ENCODE measurements at places on chromosomes 6 and 20.

GRCh38 chr6:70414813-70415212, 1.5 kb downstream of the FAM135A start:
- peak; percentile 36 for DNase-seq

DNA sequence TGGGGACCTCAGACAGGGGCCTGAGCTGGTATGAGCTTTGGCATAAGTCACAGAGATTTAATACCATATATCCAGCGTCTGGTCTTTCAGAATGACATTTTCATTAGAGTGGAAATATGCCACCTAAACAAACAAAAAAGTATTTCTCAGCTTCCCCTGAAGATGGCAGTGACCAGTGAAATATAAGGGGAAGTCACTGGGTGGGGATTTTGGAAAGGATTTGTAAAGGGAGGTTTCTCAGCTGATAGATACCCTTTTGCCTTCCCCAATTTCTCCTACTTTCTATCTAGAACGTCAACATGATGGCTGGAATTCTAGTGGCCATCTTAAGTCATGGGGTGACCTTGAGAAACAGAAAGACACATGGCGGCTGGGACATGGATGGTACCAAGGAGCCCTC, 137.7 kb upstream of the LRFN2 start:
- no peak for DNase-seq

DNA sequence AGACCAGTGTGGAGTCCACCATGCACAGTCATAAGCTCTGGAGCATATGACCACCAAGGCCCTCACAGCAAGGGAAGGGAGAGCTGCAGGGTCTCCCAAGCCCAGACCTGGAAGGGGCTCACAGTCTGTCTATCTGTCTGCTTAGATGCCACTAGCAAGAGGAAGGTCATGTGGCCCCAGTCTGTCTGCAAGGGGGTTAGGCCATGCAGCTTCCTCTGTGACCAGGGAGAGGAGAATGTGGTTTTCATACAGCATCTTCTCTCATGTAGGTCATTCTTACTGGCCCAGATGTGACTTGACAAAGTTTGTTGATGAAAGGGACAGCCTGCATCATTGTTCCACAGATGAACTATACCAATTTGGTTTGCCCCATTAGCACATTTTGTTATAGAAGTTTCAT, 260.8 kb downstream of the FARS2 start:
- DNase-seq: peak; percentile 1

- peak; percentile 38 for DNase-seq
Measured at GRCh38 chr6:27837625-27838057, 74.6 kb downstream of the OR2B2 start.

DNA sequence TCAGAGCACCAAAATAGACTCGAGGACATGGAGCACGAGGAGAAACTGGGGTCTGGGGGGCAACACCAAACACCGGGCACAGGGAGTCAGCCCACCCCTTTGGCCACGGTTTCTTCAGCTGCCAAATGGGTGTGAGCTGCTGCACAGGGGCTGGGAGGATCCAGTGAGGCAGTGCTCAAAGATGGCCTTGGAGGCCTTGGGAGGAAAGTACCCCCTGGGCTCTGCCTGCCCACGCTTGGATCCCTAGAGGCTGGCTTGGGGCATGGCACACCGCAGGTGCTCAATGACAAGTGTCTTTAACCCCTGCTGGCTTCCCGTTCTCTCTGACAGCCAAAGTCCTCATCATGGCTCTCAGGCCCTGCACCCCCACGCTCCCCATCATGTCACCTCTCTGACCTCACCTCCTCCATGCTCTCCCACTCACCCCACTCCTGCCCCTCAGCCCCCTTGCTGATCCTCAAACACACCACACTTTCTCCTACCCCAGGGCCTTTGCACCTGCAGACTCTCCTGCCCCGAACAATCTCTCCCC, 190.3 kb downstream of the ANKRD60 start:
- DNase-seq: no peak

- DNase-seq: no peak
Measured at GRCh38 chr6:127147534-127147933, 29.1 kb downstream of the RSPO3 start.

GRCh38 chr6:159134701-159135364, 34.4 kb upstream of the FNDC1 start:
- DNase-seq: peak; percentile 83

GRCh38 chr20:56516631-56517030, 7.9 kb upstream of the FAM209A start:
- no peak for DNase-seq

- no peak for DNase-seq
Measured at GRCh38 chr20:62918147-62918546, 8.2 kb downstream of the DIDO1 start.

- no peak for DNase-seq
Measured at GRCh38 chr6:159378411-159379328, 209.5 kb downstream of the FNDC1 start.

- no peak for DNase-seq
Measured at GRCh38 chr6:142927904-142928303, 17.1 kb downstream of the HIVEP2 start.

DNA sequence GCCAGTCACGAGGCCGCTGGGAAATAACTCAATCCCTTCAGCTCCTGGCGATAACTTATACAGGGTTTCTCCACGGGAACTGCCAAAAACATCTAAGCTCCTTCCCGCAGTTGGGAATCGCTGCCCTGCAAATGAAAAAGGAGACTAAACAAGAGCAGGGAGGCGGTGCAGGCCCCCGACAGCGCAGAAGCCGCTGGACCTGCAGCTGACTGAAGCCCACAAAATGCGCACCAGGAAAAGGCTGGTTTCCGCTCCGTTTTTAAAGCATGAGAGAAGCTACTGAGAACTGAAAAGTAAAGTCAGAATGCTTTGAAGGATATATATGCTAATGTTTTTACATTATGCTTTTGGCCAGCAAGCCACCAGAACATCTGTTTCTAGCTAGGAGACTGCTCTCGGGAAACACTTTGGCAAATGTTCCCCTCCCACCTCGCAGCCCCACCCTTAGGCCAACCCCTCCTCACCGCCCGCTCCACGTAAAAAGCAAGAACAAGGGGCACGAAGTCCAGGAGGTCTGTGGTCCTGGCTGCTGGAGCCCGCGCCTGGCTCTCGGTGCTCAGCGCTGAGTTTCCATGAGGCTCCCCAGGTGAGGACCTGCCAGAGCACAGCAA, 90.5 kb downstream of the SOD2 start:
- no peak for DNase-seq

DNA sequence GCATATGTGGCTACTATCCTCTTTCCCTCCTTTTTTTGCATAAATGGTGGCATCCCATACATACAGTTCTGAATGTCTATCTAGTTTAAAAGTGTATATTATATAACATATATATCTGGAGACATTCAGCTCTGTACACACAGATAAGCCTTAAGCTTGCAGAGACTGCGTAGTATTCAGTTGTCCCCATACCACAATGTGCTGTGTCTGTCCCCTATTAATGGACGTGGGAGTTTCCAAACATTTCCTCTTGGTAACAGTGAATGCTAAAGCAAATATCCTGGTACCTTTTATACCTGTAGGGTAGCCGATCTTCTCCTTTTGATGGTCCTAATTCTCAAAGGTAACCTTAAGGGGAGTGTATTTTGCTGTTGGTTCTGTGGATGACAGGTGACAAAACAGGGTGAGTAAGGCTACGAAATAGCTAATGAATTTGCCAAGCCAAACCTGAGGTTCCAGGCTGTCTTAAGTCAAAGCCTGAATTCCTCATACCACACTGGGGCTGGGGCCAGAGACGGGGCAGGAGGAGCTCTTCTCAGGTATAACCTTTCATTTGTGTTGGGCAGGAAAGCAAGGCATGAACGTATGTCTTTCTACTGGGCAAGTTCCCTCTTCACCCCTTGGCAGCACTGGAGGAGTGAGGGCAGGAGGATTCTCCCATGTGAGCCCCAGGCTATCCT, 7.8 kb upstream of the C2 start:
- no peak for DNase-seq

DNA sequence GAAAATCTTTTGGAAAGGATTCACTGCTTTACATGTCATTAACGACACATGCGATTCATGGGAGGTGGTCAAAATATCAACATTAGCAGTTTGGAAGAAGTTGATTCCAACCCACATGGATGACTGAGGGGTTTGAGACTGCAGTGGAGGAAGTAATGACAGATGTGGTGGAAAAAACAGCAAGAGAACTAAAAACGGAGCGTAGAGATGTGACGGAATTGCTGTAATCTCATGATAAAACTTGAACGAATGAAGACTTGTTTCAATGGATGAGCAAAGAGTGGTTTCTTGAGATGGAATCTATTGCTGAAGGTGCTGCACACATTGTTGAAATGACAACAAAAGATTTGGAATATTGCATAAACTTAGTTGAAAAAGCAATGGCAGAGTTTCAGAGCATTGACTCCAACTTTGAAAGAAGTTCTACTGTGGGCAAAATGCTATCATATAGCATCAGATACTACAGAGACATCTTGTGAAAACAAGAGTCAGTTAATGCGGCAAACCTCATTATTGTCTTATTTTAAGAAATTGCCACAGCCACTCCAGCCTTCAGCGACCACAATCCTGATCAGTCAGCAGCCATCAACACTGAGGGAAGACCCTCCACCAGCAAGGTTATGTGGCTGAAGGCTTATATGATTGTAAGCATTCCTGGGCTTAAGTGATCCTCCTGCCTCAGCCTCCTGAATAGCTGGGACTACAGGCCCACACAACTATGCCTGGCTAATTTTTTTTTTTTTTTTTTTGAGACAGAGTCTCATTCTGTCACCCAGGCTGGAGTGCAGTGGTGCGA, 19.2 kb downstream of the SRSF3 start:
- DNase-seq: no peak

DNA sequence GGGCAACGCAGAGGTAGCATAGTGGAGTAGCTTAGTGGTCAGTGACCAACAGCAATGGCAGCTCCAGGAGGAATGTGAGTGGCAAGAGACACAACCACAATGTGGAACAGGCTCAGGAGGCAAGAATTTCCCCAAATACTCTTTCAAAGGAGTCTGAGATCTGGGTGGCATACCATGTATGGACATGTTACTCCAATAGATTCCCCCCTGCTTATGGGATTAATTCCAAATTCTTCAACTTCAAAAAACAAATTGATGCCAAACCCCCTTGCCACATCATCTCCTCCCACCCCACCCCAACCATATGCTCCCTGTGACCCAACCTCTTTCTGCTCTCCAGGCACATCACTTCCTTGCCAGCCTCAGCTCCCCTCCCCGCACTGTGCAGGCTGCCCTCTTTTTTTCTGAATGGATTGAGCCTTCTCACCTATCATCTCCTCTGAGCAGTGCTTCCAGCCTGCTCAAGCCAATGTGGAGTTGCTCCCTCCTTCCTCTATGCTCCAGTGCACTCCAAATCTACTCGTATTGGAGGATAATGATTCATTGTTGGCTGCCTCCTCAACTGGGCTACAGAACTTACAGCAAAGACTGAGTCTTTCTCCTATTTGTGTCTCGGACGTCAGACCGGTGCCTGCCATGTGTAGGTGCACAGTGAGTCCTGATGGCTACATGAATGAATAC, 93.0 kb upstream of the CEP85L start:
- DNase-seq: no peak

DNA sequence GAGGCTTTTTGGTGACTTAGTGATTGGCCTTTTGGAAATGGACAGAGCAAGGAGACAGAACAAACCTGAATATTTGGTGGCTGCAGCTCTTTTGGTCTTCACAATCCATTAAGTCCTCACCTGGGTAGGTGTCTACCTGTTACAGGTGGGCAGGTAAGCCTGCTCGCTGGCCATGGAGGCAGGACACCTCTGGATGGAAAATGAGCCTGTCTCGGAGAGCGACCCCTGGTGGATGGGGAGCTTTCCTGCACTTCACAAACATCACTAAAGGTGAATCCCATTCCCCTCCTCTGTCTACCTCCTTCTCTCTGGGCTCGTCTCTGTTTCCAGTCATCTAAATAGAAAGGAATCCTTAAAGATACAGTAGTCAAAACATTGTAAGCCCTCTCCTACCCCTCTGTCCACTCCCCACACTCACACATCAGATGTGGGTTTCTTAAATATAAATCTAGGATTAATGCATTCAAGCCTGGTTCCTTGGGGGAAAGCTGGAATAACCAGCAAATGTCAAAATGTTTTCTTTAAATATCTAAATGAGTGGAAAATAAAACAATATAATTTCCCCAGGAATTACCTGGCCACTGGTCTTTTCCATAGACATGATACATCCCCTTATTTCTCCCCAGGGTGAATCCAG, 304.9 kb downstream of the CDH26 start:
- DNase-seq: peak; percentile 31

GRCh38 chr6:107587451-107587850, 97.5 kb downstream of the SOBP start:
- DNase-seq: no peak

GRCh38 chr6:161189891-161190290, 84.0 kb downstream of the AGPAT4 start:
- DNase-seq: no peak

- no peak for DNase-seq
Measured at GRCh38 chr20:62215991-62216635, 4.0 kb downstream of the HRH3 start.

DNA sequence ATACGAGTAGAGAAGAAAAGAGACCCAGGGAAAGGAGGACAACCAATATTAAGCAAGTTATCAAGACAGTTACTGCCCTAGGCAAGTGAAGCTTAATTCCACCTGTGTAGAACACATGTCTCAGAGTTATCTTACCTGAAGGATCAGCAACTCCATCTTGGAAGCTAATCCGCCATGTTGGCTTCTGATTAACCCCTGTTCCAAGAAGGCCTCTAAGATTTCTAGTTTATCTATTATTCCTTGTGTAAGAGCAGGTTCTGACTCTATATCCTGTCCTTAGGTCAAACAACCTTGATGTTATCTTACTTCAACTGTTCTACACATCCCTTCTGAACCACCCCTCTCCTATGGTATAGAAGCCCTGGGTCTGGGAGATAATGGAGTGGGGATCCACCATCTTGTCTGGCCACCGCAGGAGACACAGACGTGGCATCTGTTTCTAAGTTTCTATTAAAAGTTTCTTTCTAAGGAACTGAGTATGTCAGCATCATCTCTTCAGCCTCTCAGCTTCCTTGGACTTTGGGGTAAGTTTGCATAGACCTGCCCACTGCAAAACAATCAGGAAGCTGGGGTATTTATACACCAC, 27.7 kb upstream of the PTPN1 start:
- no peak for DNase-seq

GRCh38 chr6:39411465-39411864, 89.0 kb upstream of the KCNK16 start:
- no peak for DNase-seq

- DNase-seq: no peak
Measured at GRCh38 chr6:105304825-105305224, 98.1 kb downstream of the PREP start.

GRCh38 chr6:137921823-137922222, 54.8 kb downstream of the TNFAIP3 start:
- peak; percentile 48 for DNase-seq

DNA sequence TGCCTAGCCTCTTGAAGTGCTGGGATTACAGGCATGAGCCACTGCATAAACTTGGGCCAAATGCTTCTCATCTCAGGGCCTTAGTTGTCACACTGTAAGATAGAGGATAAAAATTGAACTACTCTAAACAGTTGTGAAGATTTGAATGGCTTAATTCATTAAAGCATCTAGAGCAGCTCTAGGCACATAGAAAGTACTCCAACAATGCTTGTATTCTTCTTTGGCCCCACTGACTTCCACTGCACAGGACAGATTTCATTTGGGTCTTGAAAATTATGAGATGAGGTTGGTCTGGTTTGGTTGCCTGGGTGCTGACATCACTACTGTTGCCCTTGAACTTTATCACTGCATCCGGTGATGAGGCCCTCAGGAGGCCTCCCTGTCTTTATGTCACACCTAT, 10.0 kb upstream of the HBS1L start:
- DNase-seq: no peak

- no peak for DNase-seq
Measured at GRCh38 chr20:4855555-4855954, 133.8 kb downstream of the PRND start.

- DNase-seq: no peak
Measured at GRCh38 chr6:151679941-151680340, 127.5 kb upstream of the ESR1 start.

Measured in Kasumi-1 (cell line).